ENCODE measurements at places on chromosomes 7 and 10. TPM values are rescaled to one million over a fixed set of nuclear protein-coding genes. Genes with fewer than 3 reads are reported as not detected.

Gene UBE2D4
- polyA plus RNA-seq, result 5.8 TPM

Gene SVIL
- polyA plus RNA-seq, result 34.9 TPM

Gene ATG9B
- 3.2 TPM for polyA plus RNA-seq

Gene TLX1
- not detected for polyA plus RNA-seq

All from GM23338 (cell line).